ENCODE measurements at places on chromosomes 11 and 22. TPM values are rescaled to one million over a fixed set of nuclear protein-coding genes. Genes with fewer than 3 reads are reported as not detected.

Gene RASGRP2
- 60.5 TPM for polyA plus RNA-seq

- H3K4me3 ChIP-seq: no peak overlapping the region
- no peak for DNase-seq
- no peaks in the 10 kb centered on the region for H3K36me3 ChIP-seq
- no peak overlapping the region for H3K27ac ChIP-seq
- H3K27me3 ChIP-seq: no peaks in the 10 kb centered on the region
These were observed 37.6 kb downstream of the TBX1 start for GRCh38 chr22:19798003-19798665.

DNA sequence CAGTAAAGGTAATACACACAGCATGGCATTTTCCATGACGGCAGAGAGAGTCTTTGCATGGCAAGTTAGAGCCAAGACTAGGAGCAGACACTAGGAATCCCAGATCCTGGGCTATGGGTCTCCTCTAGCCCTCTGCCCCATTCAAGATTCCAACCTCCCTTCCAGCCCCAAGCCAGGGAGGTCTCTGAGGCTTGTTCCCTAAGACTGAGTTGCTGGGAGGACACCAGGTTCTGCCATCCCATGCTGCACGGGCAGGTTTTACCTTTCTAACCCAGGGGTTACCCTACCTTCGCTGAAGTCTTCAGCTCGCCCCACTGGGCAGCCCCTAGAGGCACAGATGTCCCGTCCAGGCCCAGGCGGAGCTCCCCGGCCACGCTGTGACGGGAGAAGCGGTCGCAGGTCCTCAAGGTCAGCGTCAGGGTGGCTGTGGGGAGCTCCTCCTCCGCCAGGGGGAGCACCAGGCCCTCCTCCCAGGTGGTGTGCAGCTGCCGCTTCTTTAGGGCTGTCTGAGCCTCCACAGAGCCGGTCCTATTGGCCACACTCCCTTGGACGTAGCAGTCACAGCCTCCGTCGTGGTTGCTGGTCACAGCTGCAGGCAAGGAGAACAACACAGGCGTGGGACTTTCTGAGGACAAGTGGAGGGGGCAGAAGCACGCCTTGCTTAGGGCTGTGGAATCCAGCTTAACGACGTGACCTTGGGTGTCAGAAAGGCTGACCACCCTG is 33.8 kb downstream of the SYT13 start:
- no peaks in the 10 kb centered on the region for H3K27me3 ChIP-seq
- no peak overlapping the region for H3K4me3 ChIP-seq
- DNase-seq: peak; percentile 89
- no peaks in the 10 kb centered on the region for H3K4me1 ChIP-seq
- H3K27ac ChIP-seq: no peak overlapping the region
- H3K36me3 ChIP-seq: no peaks in the 10 kb centered on the region

Gene ALDH3B1
- 0.52 TPM for polyA plus RNA-seq

Measured in GM23338 (cell line).